Activated T-cell treated with anti-CD3 and anti-CD28 coated beads for 1 hour (primary cell): ENCODE measurements at places on chromosomes 12 and 14.

- no peak for DNase-seq
These were observed 10.0 kb upstream of the FAM181A start for GRCh38 chr14:93917141-93917540.

- no peak for DNase-seq
These were observed 2.2 kb downstream of the CDK2AP1 start for GRCh38 chr12:123269395-123269892.

DNA sequence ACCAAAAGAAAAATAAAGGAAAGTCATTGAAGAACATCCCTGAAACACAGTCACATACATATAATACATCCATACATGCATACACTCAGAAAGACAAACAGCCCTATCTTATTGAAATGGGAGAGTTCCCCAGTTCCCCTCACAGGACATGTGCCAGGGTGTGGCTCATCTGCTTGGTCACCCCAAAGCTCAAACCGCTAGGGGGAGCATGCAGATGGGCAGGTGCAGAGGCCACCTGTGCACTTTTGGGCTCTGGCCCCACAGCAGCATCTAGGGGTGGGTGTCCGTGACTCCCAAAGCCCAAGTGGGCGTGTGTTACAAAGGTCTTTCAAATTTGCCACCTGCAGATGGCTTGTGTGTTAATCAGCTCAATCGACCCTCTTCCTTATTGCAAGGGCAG is 75.2 kb downstream of the CMAS start:
- DNase-seq: peak; percentile 12

- DNase-seq: no peak
These were observed 231.8 kb downstream of the CRADD start for GRCh38 chr12:93908846-93909567.

DNA sequence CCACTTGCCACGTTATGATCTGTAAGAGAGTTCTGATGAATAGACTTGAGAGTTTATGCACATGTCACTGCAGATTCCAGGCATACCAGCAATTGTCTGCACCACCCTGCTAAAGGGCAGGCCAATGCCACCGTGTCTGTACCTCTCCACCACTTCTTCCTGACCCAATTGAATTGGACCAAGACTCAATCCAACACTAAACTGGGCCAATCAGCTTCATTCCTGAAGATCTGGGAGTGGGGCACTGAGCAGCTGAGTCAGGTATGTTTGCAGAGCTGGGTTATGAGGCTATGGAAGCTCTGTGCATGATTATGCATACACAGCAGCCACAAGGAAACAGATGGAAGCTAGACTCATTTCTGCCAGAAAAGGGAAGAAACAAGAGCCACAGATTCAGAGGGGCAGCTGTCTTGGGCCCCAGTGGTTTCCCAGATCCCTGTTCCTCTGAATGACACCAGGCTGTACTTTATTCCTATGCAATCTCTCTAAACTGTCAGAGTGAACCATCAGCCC is 28.0 kb downstream of the DAO start:
- DNase-seq: no peak

DNA sequence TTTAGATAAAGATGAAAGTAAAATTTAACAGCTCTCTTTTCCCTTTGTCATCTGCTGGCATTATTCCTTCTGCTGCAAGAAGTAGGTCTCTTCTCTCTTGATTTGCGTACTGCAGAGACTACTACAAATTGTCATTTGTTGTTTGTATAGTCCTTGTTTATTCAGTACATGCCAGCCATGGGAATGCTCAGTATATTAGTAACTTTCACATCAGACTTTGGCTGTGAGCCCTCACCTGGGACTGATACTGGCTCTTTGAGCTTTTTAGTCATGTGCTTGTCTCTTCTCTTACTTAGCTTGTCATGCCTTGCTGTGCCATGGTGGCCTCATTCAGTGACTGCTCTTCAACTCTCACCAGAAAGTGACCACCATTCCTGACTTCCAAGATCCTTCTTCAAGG is 169.8 kb downstream of the PRKCH start:
- no peak for DNase-seq

GRCh38 chr12:78181544-78182162 is 351.0 kb downstream of the NAV3 start:
- no peak for DNase-seq

GRCh38 chr14:29637411-29637810 is 290.2 kb downstream of the PRKD1 start:
- no peak for DNase-seq

- DNase-seq: no peak
These were observed 18.5 kb upstream of the KLRD1 start for GRCh38 chr12:10289005-10289754.

GRCh38 chr14:103641161-103641560 is 12.2 kb downstream of the KLC1 start:
- DNase-seq: no peak

- no peak for DNase-seq
These were observed 54.9 kb downstream of the DCAF5 start for GRCh38 chr14:69097974-69098373.

DNA sequence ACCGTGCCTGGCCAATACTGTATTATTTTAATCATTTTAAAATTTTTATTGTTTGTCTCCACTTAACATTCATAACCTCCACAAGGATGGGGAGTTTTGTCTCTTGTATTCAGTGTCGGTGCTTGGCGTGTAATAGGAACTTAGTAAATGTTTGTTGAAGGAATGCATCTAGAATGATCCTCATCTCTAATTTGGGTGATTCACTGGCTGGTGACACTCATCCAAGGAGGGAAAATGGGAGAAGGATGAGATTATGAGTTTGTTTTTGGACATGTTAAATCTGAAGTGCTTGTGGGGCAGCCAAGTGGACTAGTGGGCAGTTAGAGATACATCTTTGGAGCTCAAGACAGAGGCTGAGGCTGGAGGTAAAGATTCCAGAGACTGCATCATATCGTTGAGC is 5.1 kb downstream of the KLC1 start:
- no peak for DNase-seq

- peak; percentile 67 for DNase-seq
These were observed 5.8 kb downstream of the TMEM253 start for GRCh38 chr14:21106498-21107282.

- DNase-seq: no peak
These were observed 42.2 kb downstream of the KCNA5 start for GRCh38 chr12:5085896-5086295.

DNA sequence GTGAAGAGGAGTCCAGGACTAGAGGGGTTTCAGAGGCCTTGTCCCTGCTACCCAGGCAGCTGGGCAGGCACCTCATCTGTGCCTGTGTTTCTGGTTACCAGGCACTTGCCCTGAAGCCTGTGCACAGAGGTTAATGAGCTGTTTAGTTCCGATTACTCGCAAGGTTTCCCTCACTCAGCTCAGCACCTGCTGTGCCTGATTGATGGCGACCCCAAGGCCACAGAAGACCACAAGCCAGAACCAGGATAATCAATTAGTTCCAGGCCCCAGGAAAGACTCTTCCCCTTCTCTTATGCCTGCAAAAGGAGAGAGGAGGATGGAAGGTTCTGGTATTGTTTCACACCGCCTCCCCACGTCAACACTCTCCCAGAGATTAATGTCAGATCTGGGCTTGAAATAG is 88.8 kb upstream of the NOS1 start:
- no peak for DNase-seq

- DNase-seq: no peak
These were observed 155.8 kb upstream of the FOXN3 start for GRCh38 chr14:89572596-89573398.

- no peak for DNase-seq
These were observed 86.5 kb downstream of the CRACR2A start for GRCh38 chr12:3666441-3666840.

DNA sequence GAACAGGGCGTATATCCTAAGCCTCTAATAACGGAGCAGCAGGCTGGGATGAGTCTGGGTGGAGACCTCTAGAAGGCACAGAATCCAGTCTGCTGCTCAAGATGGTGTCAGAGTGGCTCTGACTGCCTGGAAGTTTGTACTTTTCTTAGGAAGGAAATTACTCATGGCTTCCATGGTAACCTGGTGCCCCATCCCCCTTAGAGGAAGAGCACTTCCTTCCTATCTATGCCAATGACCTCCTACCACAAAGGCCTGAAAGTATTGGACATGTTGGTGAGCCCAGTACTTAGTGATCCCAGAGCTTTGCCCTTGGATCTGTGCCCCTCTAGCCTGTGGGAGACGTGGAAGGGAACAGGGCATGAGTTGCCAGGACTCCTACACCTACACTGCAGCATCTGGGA is 1.5 kb downstream of the BATF start:
- no peak for DNase-seq

DNA sequence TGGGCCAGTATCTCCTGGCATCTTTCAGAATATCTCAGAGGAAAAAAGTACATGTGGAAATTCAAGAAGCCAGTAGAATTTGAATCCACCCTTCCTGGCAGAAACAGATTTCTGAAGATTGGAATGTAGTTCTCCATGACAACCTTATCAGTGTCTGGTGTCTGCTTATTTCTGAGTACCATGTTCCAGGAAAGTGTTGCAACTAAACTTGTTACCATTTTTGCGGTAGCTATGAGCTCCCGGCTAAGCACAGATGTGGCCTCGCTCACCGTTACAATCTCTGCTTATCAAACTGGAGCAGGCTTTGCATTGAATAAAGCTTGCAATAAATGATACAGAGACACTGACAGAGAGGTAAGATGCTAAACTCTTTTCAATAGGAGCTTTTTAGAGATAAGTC is 13.0 kb upstream of the ITPR2 start:
- DNase-seq: no peak

GRCh38 chr12:11607313-11608081 is 42.0 kb upstream of the ETV6 start:
- DNase-seq: no peak

DNA sequence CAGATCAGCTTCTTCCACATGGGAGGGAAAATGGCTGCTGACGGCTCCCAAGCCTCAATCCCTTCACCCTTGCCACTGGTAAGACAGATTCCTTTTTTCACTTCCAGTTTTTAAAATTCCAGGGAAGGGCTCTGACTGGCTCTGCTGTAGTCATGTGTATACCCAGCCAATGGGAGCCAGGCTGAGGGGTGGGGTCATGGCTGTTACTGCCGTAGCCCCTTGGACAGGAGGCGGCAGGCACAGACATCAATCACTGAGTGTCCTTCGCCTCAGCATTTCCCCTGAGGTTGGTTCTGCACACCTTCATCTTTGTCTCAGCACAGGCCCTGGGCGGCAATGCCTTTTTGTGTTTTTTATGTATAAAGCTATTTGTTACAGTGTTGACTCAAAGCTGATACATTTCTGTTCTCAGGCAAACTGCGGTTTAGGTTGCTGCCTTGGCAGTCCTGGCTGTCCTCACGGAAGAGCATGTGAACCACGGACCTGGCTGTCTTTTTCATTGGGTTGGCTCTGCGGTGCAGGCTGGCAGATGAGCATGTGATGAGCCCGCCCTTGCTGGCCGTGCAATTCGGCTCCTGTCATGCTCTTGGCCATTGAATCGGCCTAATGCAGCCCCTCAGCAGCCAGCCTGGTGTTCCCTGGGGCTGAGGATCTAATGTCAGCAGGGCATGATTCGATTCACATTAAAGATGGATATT is 74.3 kb downstream of the PPM1A start:
- no peak for DNase-seq

DNA sequence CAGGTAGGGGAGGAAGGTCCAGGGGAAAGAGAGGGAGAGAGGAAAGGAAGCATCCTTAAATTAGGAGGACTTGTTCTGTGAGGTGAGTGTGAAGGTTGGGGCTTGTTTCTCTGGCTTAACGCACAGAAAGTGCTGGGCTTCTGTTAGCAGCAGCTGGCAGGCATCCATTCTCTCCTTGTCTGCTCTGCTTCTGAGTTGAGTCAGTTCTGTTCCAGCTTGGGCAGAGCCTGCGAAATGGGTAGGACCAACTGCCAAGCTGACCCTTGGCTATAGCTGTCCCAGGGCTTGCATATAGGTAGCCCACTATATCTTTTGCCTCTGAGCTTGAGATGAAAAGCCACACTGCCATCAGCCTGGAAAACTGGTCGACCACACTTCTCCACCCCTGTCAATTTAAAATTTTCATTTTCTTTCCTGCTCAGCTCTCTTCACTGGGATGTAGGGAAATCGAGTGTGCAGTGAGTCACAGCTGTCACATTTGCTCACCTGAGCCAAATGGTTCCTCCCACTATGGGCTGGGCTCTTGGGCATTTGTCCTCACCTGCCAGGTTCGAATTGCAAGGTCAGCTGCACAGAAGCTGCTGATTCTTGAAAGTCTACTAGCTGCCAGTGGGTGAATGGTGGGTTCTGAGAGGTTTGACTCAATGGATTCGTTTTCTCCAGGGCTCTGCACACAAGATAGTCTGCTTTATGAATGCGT is 256.4 kb upstream of the PWP1 start:
- no peak for DNase-seq

DNA sequence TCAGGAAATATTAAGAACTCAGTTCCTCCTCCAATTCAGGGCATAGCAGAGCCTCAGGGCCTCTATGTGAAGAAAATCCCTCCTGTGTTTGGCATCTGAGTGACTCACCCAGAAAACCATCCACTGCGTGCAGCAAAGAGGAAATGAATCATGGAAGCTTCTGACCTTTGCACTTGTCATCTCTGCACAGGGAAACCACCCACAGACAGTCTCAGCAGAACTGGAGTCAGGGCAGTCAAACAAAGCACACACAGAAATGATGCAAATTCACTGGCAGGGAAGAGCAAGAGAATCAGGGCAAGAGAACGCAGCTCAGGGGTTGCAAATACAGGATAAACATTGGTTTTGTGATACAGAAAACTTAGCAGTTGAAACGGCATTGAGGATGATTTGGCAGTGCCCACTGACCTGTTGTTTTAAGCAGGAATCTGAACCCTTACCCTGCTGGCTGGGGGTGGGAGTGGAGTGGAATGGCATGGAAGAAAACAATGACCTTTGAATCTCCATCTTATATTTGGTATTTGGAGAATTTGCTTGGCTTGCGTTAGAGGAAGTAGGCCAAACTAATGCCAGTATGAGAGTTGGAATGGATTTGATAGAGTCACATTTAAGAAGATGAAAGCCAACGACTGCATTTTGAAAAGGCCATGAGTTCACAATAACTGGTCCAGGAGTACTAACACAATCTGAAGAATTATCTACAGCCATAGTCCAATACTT is 53.5 kb downstream of the PHLDA1 start:
- peak; percentile 49 for DNase-seq

GRCh38 chr12:126537961-126538530 is 1472.8 kb downstream of the AACS start:
- DNase-seq: no peak

- no peak for DNase-seq
These were observed 2.4 kb downstream of the CEP83 start for GRCh38 chr12:94457311-94457710.

GRCh38 chr12:128830505-128830893 is 6.7 kb upstream of the SLC15A4 start:
- DNase-seq: no peak

- DNase-seq: peak; percentile 28
These were observed at the start of gene CLIP1 for GRCh38 chr12:122421821-122422729. CLIP1 (minus strand) TSS chr12:122422669; CDS start chr12:122380452, 42,217 bp downstream.

GRCh38 chr12:20527417-20528163 is 159.3 kb downstream of the PDE3A start:
- no peak for DNase-seq
